ENCODE measurements at places on chromosomes 2 and 18.

GRCh38 chr2:238596571-238597551 lies 170.1 kb downstream of the ASB1 start:
- no peak for DNase-seq

DNA sequence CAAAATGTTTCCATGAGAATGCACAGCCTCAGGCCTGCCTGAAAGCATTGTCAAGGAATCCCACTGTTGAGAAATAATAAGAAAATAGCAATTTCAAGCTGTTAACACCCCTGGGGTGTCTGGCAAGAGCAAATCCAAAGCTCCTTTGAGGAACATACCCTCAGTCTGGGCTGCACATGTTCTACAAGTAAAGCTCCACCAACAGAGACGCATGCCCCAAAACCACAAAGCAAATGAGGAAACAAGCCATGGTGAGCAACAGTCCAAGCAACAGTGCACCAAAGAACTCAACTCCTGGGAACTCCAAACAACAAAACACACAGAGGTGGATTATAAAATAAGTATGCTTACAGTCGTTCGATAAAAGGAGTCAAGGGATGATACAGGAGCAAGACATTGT lies 40.3 kb downstream of the CYP27C1 start:
- DNase-seq = no peak

- DNase-seq = no peak
Observed at GRCh38 chr2:147389218-147389617, 455.6 kb upstream of the ACVR2A start.

GRCh38 chr2:42754776-42755140 lies 9.2 kb downstream of the OXER1 start:
- peak; percentile 38 for DNase-seq

DNA sequence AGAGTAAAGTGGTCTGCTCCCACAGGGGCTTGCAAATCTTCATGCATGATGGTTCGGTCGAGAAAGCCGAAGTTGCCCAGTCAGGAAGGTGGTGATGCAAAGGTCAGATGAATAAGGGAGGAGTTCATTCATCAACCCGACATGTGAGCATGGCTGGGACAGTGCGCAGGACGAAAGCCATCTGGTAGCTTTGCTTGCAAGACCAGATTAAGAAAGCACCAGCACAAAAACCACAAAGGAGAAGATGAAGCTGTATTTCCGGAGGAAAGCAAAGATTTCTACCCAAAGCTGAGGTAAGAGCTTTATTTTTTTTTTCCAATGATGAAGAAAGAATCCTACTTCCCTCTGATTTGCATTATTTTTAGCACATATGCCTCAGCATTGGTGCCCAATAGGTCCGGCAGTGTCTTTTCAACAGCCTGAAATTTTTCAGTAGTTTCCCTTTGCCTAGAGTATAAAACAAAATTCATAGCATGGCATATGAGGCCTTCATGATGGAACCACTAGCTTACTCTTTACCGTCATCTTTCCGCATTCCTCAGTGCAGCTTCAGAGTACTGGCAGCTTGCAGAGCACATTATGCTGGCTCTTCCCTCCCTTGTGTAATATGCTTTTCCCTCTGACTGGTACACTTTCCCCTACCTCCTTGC lies 112.0 kb upstream of the THOC1 start:
- DNase-seq = no peak

DNA sequence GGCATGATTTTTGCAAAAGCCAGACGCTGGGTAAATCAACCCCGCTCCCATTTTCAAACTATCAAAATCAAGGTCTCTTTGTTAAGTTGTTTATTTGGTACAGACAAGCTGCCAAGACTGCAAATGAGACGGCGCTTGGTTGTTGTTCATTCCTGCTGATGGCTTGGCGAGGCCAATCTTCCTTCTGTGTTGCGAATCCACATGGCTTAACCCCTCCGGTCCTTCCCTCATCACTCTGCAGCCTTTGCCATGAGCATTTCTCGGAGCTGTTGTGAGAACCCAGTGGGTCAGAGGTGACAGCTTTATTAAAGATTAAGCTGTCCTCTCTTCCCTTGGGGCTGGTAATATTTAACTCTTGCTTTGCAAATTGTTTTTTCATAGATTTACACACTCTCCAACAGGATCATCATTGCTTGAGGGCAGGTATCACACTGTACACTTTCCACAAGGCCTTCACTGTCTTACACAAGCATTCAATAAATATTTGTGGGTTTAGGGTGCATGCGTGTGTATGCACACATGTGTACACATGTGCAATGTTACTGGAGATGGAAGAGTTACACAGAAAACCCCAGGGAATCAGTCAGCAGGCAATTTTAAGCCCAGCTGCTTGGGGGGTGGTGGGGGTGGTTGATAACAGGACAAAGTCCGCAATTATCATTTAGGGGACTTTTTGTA lies 27.8 kb upstream of the KCNF1 start:
- no peak for DNase-seq
